ENCODE measurements at places on chromosomes 12 and 14.

DNA sequence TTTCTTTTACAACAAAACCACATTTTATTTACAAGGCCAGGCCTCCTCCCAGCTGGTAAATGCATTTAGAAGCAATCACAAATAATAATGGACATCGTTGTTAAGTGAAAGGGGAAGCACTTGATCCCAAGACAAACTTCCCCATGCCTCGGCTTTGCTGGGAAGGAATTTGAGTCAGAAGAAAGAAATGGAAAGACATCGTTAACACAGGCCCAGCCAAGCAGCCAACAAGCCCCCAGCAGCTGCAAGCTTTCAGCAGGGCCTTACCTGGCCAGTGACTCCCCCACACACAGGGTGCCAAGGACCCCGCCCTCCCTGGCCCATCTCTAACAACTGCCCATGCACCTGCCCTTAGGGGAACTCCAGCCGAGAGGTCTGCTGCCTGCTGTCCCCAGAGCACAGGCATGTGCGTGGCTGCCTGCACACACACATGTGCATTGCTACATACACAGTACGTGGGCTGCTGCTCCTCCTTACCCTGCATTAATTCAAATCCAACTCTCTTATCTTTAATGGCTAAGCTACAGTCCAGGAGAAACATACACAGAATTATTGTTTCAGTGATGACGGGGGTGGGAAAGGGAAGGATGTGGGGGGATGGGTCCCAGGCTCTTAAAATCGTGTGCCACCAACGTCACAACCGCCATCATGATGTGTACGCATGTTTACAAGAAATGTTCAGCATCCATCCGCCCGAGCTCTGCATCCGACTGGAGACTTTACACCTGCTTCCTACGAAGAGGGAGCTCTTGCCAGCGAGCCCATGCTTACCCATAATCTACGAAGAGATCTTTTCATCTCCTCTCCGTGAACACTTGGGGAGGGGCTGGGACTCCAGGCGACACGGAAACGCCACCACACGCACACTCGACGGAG is 9.8 kb downstream of the BCL11B start:
- peak; percentile 93 for DNase-seq

- no peak for DNase-seq
Measured at GRCh38 chr12:127987199-127987901, 279.6 kb upstream of the TMEM132C start.

DNA sequence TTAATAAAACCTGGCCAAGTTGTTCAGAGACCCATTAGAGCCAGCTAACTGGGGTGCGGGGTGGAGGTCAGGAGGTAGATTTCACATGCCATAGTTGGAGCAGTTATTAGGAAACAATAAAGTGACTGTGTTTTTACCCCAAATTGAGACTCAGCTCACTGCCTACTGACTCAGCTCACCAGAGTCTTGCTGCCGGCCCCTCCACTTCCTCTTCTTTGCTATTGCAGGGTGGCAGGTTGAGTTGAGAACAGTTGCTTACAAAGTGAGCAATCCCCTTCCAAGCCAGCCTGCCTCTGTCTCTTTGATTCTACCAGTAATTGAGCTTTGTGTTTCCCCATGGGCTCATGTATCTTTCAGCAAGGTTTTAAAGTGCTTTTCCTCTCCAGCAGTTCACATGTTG is 12.9 kb downstream of the ST8SIA1 start:
- peak; percentile 56 for DNase-seq

GRCh38 chr12:3363608-3364007 is 127.4 kb upstream of the PRMT8 start:
- no peak for DNase-seq

DNA sequence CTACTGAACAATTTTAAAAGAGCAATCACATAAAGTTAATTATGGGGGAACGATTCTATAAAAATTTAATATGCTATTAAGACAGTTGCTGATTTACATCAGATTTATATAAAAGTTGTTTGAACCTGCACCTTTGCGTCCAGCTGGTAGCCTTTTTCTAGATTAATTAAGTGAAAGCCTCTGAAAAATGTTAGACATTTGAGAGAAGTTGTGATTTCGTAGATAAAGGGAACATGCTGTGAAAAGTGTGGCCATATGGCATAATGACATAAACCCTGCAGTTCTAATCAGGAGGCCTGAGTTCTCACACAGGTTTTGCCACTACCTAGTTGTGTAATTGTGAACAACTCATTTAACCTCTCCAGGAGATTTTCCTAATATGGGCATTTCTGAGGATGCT is 187.2 kb downstream of the TMTC2 start:
- no peak for DNase-seq

GRCh38 chr12:13133886-13134285 is 30.4 kb upstream of the GSG1 start:
- DNase-seq = no peak

- no peak for DNase-seq
Measured at GRCh38 chr14:24908592-24909236, 141.2 kb downstream of the STXBP6 start.

DNA sequence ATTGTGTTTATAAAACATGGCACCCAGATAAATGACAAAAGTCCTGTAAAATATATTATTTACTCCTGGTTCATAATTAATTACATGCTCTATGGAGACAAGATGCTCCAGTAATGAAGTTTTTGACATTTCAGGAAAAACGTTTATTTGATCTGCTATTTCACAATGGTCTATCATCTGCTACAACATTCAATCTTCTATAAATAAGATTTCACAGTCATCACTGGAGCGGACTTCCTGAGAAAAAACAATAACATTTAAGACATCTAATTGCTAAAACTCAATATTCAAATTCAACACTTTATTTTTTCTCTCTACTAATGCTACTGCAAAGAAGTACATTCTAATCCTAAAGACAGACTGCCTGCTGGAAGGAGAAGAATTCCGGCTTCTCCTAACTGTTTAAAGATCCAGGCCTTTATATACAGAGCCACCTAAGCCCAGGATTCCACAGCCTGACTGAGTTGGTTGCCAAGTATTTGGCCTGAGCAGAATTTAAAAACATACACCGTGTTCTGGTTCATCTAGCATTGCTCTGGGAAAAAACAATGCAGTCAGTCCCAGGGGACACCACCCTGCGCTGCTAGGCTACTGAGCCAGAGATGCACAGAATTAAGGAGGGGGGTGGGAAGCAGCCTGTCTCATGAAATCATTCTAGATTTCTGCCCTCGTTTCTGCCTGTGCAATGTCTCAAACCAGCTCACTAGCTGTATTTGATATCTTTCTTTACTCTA is 58.0 kb downstream of the TMTC1 start:
- no peak for DNase-seq

GRCh38 chr12:93912086-93912733 is 235.0 kb downstream of the CRADD start:
- no peak for DNase-seq

DNA sequence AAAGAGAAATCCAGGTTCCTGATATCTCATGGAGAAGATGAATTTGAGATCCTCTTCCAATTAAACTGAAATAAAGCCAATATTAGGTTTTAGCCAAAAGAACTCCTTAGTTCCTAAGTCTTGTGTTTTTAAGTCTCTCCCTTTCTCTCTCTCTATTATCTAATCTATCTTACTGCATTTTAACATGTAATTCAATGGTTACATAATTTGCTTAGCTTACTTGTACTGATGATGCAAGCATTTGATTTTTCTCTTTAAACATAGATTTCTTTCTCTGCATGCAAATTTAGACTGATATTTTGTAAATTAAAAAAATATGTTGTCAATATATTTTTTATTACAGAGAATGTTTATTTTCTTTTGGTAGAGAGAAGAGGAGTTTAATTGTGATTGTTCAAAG is 78.2 kb downstream of the MIPOL1 start:
- no peak for DNase-seq

DNA sequence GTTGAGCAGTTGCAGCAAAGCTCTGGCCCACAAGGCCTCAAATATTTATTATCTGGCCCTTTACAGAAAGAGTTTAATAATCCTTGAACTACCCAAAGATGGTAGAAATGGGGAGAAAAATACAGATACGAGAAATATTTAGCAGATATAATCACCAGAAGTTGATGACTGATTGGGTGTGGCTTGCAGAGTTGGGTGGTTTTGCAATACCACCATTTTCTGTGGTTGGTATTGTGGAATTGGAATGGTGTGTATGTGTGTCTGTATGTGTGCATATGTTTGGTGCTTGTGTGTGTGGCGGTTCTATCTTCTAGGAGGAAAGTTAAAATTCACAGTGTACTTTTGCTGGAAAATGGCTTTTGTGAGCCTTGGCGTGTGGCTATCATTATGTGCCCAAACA is 85.4 kb upstream of the MANSC4 start:
- DNase-seq = no peak

DNA sequence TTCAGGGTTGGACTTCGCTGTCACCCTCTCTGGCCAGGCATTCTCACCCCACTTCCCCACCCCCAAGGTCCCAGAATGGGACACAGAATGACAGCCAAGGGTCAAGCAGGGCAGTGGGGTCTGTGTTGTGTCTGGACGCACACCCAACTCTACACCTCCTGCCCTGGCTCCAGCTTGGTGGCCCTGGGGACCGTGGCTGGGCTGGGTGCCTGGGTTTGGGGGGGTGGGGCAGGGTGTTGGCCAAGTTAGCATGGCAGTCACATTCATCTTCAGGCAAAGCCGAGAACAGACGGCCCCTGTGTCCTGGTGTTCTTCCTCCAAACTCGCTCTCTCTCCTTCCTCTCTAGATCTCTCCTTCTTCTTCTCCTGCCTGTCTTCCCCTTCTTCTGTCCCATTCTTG is 5.6 kb downstream of the LRP1 start:
- no peak for DNase-seq

DNA sequence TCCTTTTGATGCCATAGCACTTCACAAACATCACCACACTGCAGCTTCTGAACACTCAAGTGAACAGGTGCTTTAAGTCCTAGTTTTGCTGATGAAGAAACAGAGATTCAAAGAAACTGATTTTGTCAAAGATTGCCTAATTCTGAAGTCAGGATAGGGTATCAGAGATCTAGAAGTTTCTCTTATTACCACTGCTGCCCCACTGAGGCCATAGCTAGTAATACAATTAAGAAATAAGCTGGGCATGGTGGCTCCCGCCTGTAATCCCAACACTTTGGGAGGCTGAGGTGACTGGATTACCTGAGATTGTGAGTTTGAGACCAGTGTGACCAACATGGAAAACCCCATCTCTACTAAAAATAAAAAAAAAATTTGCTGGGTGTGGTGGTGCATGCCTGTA is 458.3 kb upstream of the SEL1L start:
- DNase-seq = no peak

DNA sequence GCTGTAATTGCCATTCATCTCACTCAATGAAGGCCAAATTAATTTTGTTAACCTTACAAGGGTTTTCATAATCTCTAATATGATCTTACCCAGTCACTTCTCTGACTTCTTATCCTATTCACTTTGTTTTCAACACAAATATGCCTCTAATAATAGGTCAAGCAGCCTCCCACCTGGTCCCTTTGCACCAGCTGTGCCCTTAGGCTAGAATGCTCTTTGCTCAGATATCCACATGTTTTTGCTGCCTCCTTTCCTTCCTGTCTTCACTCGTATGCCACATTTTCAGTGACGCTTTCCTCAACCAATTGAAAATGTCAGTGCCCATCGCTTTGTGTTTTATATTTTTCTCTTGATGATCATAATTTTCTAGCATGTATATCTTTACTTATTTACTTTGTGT is 106.4 kb upstream of the SYT10 start:
- DNase-seq = no peak

DNA sequence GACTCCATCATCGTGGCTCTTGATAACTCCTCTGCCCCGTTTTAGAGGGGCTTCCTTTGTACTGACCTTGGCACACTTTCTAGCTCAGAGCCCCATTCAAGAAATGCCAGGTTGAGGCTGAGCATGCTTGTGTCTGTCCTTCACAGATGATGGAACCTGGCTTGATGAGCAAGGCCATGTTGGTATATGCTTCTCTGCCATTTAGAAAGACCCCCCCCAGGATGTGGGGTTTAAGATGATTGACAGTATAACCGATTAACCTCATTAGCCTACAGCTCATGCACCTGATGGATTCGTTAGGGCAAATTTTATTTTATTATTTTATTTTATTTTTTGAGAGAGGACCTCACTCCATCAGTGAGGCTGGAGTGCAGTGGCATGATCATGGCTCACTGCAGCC is 21.0 kb downstream of the BATF start:
- DNase-seq = no peak

- peak; percentile 59 for DNase-seq
Measured at GRCh38 chr12:67651132-67651695, 2.7 kb downstream of the DYRK2 start.

GRCh38 chr12:46260124-46260912 is 8.5 kb downstream of the SLC38A1 start:
- DNase-seq = no peak

- no peak for DNase-seq
Measured at GRCh38 chr12:123094349-123095077, 56.4 kb downstream of the PITPNM2 start.

- no peak for DNase-seq
Measured at GRCh38 chr14:104697892-104698583, 8.6 kb downstream of the INF2 start.

GRCh38 chr12:96769400-96769799 is 137.7 kb upstream of the NEDD1 start:
- no peak for DNase-seq

DNA sequence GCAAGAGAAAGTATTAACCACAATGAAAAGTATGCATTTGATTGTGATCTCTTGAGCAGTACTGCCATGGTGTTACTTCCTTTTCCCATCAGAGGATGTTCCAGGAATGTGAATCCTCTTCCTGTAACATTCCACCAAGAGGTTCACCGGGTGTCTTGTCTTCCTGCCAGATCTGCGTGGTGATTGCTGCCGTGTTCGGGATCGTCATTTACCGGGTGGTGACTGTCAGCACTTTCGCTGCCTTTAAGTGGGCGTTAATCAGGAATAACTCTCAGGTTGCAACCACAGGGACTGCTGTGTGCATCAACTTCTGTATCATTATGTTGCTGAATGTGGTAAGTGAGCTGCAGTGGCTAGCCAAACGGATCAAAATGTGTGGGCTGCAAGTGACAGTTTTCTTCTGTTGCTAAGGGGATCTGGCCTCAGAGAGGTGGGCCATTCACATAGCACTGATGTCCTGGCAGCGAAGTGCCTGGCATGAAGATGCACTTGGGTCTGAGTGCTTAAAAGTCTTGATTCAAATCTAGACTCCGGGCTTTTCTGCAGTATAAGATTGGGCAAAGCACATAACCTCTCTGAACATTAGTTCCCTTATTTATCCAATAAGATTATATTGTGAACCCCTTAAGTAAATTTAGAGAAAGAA is 123.4 kb downstream of the SLC5A8 start:
- DNase-seq = no peak

GRCh38 chr12:58030566-58031279 is 89.4 kb downstream of the ATP23 start:
- DNase-seq = no peak

- no peak for DNase-seq
Measured at GRCh38 chr12:64070454-64070853, 151.6 kb downstream of the KICS2 start.

DNA sequence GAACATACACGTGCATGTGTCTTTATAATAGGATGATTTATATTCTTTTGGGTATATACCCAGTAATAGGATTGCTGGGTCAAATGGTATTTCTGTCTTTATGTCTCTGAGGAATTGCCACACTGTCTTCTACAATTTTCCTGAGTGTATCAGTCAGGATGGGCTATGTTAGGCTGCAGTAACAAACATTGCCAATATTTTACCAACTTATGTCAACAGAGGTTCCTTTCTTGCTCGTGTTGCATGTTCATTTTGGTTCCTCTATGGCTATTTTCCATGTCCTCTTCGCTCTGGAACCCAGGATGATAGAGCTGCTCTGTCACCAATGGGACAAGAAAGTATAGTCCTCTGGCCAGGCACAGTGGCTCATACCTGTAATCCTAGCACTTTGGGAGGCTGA is 86.7 kb downstream of the ZNF664 start:
- DNase-seq = no peak
